ENCODE measurements at places on chromosomes 3 and 15.
A peak's percentile ranks its signal among the peaks of the same experiment; 100 is the strongest.

GRCh38 chr3:45760878-45761711 is 35.2 kb downstream of the SLC6A20 start:
- DNase-seq = peak; percentile 34

- DNase-seq = no peak
Measured at GRCh38 chr15:29140475-29141307, 128.9 kb downstream of the NSMCE3 start.

DNA sequence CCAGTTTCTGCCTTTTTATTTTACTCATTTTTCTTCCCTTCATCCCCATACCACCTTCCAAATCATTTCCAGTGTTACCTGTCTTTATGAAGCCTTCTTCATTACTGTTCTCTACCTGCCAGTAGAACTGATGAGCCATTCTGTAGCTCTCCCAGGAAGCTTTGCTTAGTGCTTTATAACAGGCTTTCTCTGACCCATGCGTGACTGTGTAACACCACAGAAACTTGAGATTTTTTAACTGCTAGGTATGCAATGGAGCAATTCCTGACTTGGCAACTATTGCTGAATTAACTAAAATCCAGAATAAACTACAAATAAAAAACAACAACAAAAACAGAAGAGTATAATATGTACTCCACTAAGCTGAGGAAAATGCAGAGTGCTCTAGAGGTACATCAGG is 289.2 kb downstream of the ROBO1 start:
- no peak for DNase-seq

- DNase-seq = no peak
Measured at GRCh38 chr15:52093167-52093538, 19.4 kb downstream of the BCL2L10 start.

DNA sequence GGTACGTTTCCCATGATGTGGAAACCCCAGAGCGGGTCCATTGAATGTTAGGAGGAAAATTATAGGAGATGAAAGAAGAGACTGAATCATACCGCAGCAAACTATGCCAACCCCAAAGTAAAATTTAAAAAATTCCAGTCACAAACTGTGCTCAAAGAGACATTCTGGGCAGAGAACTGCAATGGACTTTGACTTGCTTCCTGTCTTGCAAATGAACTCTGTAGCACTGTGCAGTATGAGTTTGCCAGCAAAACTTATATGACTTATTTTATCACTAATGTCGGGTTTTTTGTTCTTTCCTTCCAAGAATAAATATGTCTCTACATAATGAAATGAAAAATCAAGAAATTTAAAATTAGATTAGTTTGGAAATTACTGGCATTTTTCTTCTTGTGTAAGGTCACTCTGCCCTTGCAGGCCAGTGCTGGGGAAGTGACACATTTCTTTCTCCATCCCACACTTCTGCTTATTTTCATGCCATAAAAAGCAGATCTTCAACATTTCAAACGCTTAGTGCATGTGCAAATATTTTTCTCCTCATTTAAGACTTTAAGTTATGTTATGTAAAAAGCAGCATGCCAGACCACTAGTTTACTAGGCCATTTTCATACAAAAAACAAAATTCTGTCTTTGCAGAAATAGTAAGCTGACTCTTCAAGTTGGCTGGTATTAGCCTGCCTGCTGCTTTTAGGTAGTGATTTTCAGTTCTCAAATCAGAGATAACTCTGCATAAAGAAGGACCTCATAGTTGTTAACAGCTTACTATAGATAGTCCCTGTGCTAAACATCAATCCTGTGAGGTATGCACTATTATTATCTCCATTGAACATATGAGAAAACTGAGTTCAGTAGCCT is 32.2 kb upstream of the SSR3 start:
- DNase-seq = no peak

DNA sequence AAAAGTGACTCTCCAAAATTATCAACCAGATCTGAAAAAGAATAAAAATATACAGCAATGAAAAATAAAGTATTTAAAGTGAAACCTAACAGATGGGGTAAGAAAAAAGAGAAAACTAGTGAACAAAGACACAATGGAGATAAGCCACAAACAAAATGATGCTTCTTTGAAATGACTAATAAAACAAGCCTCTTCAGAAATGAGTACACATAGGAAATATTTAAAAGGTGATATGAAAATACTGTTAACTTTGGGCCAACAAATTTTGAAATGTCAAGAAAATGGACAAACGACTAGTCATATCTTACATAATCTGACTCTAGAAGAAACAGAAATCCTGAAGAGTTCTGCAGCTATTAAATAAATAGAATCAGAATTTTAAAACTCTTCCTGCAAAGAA is 164.2 kb downstream of the ERC2 start:
- DNase-seq = no peak

DNA sequence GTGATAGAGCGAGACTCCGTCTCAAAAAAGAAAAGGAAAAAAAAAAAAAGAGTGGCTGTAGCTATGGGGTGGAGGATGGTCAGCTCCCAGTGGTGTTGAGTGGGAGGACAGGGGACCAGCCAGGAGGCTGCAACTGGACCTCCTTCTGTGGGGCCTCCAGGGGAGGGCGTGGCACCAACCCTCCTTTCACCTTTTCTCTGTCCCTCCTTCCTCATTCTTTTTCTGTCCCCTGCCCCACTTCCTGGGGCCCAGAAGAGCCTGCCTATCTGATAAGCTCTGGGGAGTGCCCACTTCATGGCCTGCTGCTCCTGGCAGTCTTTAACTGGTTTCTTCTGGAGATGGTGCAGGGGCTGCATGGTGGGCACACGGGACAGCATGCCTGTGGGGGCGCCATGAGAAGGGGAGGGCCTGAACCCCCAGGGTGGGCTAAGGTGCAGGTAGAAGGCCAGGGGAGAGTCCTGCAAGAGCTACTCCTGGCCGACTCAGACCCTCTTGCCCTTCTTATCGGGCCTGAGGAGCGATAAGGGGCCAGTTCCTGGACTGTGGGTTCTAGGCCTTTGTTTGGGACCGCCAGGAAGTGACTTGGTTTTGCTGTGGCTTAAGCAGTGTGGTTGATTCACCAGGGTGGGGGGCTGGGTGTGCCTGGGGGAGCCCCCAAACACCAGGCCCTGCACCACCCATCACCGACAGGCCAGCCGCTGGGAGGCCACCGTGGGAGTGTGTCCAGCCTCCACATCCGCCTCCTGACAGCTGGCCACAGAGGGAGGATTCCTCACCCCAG is 49.4 kb upstream of the FLNB start:
- no peak for DNase-seq

DNA sequence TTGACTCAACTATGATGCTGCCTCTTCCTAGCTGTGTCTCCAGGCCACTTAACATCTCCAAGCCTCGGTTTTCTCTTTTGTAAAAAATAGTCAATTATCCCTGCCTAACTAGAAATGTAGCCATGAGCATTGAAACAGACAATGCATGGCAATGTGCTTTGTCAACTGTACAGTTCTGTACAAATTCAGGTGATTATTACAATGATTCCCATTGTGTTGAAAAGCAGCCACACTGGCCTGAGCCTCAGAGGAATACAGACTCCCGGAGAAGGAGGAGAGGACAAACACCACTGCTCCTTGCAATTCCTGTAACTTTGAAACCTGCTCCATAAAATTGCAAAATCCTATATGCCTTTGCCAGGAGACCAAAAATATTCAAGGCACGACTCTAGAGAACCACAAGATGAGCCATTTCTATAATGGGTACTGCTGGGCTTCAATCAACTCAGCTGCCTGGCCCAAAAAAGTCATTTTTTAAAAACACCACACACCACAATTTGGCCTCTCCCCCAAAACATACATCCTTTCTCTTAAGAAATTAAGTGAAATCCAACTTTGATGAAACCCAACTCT is 28.6 kb downstream of the DAPK2 start:
- DNase-seq = no peak

GRCh38 chr3:133211449-133211848 is 173.3 kb downstream of the TMEM108 start:
- no peak for DNase-seq

- no peak for DNase-seq
Measured at GRCh38 chr15:44573386-44573785, 36.4 kb downstream of the EIF3J start.

All from activated CD4-positive, alpha-beta T cell treated with anti-CD3 and anti-CD28 coated beads for 4 hours (primary cell).